ENCODE measurements at places on chromosomes 7 and 10.
A peak's percentile ranks its signal among the peaks of the same experiment; 100 is the strongest.

- no peak for DNase-seq
These were observed 6.3 kb downstream of the PITX3 start for GRCh38 chr10:102234888-102235597.

GRCh38 chr10:31130406-31130805 is 98.7 kb upstream of the ZNF438 start:
- DNase-seq = no peak

GRCh38 chr10:17662193-17663138 is 18.5 kb downstream of the STAM start:
- DNase-seq = no peak

- no peak for DNase-seq
These were observed 337.2 kb upstream of the LRGUK start for GRCh38 chr7:133789974-133790373.

- DNase-seq = no peak
These were observed 50.5 kb upstream of the FOXP2 start for GRCh38 chr7:114364151-114364550.

- DNase-seq = peak; percentile 52
These were observed 80.6 kb downstream of the GSAP start for GRCh38 chr7:77335581-77335980.

- peak; percentile 90 for DNase-seq
These were observed 254.8 kb downstream of the PHF14 start for GRCh38 chr7:11228515-11228914.

All from NCI-H446 treated with DMSO at 0.1 percent for 48 hours (cell line).